Spinal cord (tissue), 10 donors: ENCODE measurements at places on chromosomes 5 and 9.

DNA sequence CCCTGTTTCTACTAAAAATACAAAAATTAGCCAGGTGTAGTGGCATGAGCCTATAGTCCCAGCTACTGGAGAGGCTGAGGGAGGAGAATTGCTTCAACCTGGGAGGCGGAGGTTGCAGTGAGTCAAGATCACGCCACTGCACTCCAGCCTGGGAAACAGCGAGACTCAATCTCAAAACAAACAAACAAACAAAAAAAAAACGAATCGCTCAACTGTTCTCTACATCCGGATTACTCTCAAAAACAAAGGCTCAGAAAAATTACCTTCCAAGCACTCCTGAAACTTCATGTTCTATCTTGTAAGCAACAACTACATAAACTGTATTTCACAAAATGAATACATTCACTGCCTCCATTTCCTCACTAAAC is 14.0 kb downstream of the UBAP2 start:
- DNase-seq: no peak

GRCh38 chr9:89400403-89401116 is 82.3 kb downstream of the SECISBP2 start:
- DNase-seq: no peak

- DNase-seq: no peak
These were observed 51.1 kb upstream of the LHFPL2 start for GRCh38 chr5:78699552-78700153.

- DNase-seq: no peak
These were observed 22.8 kb upstream of the CRHBP start for GRCh38 chr5:76930083-76930482.

DNA sequence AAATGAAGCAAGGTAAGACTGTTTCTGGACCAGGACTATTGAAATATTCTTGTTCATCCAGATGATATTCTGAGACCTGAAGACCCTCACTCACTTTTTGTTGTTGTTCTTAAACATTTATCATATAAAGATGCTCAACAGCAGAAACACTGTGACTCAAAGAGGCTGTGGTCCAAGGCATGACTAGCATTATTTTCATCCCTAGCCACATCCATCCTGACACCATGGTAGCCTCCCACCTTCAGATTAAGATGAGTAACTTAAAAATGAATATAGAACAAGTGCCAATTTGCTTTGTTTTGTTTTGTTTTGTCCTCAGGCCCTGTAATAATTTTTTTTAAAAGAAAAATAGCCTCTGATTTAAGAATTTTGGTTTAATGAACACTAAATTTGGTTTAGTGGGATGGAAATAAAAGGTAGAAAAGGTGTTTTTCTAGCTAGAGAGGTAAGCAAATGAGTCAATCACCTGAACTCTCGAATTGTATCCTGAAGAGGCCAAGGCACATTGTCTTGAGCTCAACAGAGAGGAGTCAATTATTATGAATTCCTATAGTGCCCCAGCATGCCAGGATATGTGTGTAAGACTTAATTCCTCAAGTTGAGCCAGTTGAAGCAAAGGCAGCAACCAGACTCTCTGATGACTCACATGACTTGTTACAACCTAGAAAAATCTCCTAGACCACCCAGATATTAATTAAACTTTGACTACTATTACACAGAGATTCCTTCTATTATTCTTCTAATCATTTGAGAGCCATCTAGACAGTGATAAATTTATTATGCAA is 380.1 kb upstream of the TUSC1 start:
- DNase-seq: no peak

DNA sequence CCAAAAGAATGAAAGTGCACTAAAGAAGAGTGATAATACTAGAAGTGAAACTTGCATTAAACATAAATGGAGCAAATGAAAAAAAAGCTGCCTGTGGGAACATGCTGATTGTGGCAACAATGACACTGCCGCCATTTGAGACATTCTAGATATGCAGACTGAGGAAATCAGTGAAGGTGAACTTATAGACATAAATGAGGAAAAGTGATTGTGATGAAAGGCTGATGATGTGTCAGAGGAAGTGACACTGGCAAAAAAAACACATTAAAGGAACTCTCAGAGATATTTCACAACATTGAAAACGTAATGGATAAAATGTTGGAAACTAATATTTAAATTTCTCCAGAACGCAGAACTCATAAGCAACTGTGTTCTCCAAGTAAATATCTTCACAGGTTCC is 1.2 kb downstream of the ERCC8 start:
- no peak for DNase-seq

DNA sequence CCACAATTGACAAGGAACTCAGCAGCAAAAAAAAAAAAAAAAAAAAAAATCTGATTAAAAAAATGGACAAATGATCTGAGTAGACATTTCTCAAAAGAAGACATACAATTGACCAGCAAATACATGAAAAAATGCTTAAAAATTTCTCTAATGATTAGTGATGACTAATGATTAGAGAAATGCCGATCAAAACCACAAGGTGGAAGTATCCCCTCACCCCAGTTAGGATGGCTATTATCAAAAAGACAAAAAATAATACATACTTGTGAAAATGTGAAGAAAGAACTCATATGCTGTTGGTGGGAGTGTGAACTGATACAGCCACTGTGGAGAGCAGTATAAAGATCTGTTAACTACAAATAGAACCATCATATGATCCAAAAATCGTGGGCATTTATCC is 245.3 kb downstream of the OSTF1 start:
- DNase-seq: no peak

DNA sequence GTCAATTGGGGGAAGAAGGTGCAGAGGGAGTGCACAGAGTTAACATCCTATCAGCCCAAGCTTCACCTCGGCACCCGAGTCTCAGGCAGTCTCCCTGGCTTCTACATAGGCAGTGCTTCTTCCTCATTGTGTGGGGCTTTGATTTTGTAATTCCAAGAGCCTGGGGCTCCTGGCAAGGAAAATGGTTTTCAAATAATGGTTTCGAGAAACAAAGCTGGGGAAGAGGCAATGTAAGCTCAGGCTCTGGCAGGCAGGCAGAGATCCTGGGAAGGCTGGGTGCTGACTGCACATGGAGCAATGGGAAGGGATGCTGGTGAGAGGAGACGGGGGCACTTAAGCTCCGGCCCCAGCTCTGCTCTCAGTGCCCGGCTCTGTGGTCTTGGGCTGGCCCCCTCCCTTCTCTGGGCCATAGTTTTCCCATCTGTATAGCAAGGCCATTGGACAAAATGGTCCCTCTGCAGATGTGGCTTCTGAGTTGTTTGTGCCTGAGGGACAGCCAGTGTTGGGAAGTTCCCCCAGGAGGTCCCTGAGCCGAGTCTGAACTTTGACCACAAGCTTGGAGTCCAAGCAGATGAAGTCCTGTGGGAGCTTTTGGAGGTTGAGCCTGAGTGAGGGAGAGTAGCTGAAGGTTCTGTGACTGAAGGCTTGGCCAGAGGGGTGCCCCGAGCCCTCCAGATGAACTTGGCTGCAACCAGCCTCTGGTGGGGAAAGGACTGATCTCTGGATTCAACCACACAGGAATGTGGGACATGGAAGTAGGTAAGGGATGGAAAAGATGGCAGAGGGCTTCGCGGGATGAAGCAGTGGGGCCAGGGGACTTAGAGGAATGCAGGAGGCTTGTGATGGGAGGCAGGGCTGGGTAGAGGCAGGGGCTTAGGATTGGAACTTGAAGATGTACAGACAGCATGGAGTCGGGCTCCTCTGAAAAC is 28.5 kb upstream of the IL17B start:
- no peak for DNase-seq

DNA sequence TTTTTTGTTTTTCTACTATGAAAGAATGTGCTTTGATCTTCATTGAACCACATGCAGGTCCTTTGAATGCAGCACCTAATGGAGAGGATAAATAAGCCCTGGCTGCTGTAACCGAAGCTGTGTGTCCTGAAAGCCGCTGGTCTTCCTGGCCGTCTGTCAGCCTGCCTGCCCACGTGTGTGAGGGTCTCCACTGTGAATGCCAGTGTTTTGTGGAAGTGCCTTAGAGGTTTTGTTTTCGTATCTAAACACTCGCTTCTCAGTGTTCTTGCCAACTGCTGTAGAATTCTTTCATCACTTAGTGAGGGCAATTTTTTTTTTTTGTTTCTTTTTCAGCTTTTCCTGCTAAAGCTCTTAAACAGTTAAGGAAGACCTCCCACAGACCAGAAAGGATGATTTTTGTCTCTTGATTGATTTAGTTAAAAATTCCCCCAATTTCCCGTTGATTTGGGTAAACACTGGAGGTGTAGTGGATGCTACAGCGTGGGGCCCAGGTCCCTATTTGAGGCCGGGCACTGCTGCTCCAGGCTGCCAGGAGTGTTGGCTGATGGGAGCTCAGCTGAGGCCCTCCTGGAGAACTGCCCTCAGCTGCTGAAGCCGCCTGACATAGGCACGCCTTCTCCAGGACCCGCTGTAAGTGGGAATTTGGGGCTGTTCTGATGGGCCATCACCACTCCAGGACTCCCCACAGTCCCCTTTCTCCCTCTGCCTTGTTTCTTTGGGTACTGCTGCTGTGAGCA is 29.2 kb upstream of the PTCH1 start:
- DNase-seq: no peak

DNA sequence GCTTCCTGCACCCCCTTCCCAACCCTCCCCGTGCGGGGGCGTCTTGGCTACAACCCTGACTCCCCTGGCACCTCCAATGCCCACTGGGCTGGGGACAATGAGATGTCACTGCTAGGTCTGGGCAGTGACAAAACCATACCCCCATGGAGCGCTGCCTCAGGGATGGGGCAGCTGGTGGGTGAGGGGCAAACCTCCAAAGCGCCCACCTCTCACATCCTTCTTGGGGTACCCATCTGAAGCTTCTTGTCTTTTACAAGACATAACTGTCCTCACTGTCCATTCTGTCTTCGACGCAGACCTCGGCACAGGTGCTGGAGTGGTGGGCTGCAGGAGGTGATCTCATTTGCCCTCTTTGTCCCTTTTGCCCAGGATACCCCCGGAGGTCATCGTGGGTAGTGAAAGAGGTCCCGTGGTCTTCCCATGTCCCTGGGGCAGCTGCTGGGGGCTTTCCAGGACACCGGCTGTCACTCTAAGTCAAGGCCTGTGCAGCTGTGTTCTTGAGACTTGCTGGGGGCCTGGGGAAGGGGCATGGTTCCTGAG is 27.8 kb upstream of the CSF1R start:
- DNase-seq: no peak

- DNase-seq: no peak
These were observed 96.8 kb upstream of the NREP start for GRCh38 chr5:111853748-111854147.

GRCh38 chr9:76634356-76635054 is 129.7 kb upstream of the PCA3 start:
- DNase-seq: no peak

DNA sequence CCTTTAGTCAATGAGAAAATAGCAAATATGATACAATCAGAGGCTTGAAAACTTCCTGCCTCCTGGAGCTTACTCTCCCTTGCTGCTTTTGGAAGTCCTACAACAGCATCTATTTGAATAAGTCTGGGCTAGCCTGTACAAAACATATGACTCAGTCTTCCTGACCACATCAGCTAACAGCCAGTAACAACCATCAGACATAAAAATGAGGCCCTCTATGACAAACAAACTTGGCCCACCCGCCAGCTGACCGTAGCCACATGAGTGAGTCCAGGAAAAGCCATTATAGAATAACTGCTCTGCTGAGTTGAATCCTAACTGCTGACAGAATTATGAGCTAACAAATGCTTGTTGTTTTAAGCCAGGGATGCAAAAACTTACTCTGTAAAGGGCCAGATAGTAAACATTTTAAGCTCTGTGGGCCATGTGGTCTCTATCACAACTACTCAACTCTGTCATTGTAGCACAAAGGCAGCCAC is 347.6 kb downstream of the PTPRD start:
- peak; percentile 21 for DNase-seq
